ENCODE measurements at places on chromosomes 16 and 17. TPM values are rescaled to one million over a fixed set of nuclear protein-coding genes. Genes with fewer than 3 reads are reported as not detected.

SYNGR3 gene
- 1.5 TPM for polyA plus RNA-seq

- DNase-seq = no peak
Observed at GRCh38 chr16:64364894-64365293, 757.0 kb downstream of the CDH11 start.

PDF gene
- 2.9 TPM for polyA plus RNA-seq

- no peak for DNase-seq
Observed at GRCh38 chr17:61856035-61856434, 7.3 kb downstream of the BRIP1 start.

- DNase-seq = no peak
Observed at GRCh38 chr17:14622615-14623101, 321.8 kb downstream of the HS3ST3B1 start.

All from left kidney (tissue), 8 donors.